ENCODE measurements at places on chromosomes 2 and 18. TPM values are rescaled to one million over a fixed set of nuclear protein-coding genes. Genes with fewer than 3 reads are reported as not detected.

GEN1 gene
- 4.3 TPM for total RNA-seq

ACVR1C gene
- 0.50 TPM for total RNA-seq

PSMD1 gene
- 159 TPM for total RNA-seq

RAX gene
- total RNA-seq, result not detected

MREG gene
- 6.5 TPM for total RNA-seq

TCF23 gene
- not detected for total RNA-seq

TLX2 gene
- total RNA-seq, result 0.58 TPM

TSHZ1 gene
- 4.8 TPM for total RNA-seq

CD207 gene
- not detected for total RNA-seq

RESP18 gene
- not detected for total RNA-seq

HOXD11 gene
- not detected for total RNA-seq

ASPRV1 gene
- total RNA-seq, result 0.33 TPM
